ENCODE measurements at places on chromosomes 7 and 10. TPM values are rescaled to one million over a fixed set of nuclear protein-coding genes. Genes with fewer than 3 reads are reported as not detected.

The BCAP29 gene
- 34.6 TPM for total RNA-seq

The UBTD1 gene
- total RNA-seq = 17.2 TPM

The PILRA gene
- 0.15 TPM for total RNA-seq

The NACAD gene
- 5.0 TPM for total RNA-seq

The HOXA4 gene
- 0.66 TPM for total RNA-seq

The ATOH7 gene
- not detected for total RNA-seq

The DKK1 gene
- 71.0 TPM for total RNA-seq

The AMPH gene
- 7.8 TPM for total RNA-seq

The NMT2 gene
- total RNA-seq = 36.7 TPM

The CAMK2G gene
- total RNA-seq = 28.2 TPM

The AGAP3 gene
- total RNA-seq = 42.0 TPM

The LIPN gene
- not detected for total RNA-seq

The LIPJ gene
- not detected for total RNA-seq

The STEAP4 gene
- 1.7 TPM for total RNA-seq

The CDHR1 gene
- total RNA-seq = not detected

The AQP1 gene
- 1.5 TPM for total RNA-seq

The IFIT1B gene
- total RNA-seq = not detected

The TUBB8 gene
- total RNA-seq = not detected

The ALKBH4 gene
- total RNA-seq = 17.4 TPM

The FAM13C gene
- 3.3 TPM for total RNA-seq

The MYPN gene
- total RNA-seq = 0.33 TPM

The GIMAP2 gene
- total RNA-seq = 0.58 TPM

The MBL2 gene
- not detected for total RNA-seq

The MICALL2 gene
- 23.6 TPM for total RNA-seq

The OPN4 gene
- not detected for total RNA-seq

The GPER1 gene
- 4.9 TPM for total RNA-seq

The CACNA2D1 gene
- 54.1 TPM for total RNA-seq

The ERVW-1 gene
- not detected for total RNA-seq

The MAT1A gene
- under 0.01 TPM for total RNA-seq

The TMEM229A gene
- not detected for total RNA-seq

The PDE1C gene
- 0.50 TPM for total RNA-seq

The PAOX gene
- total RNA-seq = 12.1 TPM

The ZNF655 gene
- total RNA-seq = 79.3 TPM

The FXYD4 gene
- not detected for total RNA-seq

The EPO gene
- not detected for total RNA-seq

The HOXA11 gene
- under 0.01 TPM for total RNA-seq

The ANKRD1 gene
- 2.6 TPM for total RNA-seq
